Ascending aorta (tissue), 2 donors: ENCODE measurements at places on chromosomes 7 and 10.
A peak's percentile ranks its signal among the peaks of the same experiment; 100 is the strongest.

- DNase-seq, result no peak
Measured at GRCh38 chr7:113299748-113300147, 181.4 kb upstream of the SMIM30 start.

GRCh38 chr7:147803151-147803550 is 787.4 kb upstream of the C7orf33 start:
- DNase-seq, result no peak

DNA sequence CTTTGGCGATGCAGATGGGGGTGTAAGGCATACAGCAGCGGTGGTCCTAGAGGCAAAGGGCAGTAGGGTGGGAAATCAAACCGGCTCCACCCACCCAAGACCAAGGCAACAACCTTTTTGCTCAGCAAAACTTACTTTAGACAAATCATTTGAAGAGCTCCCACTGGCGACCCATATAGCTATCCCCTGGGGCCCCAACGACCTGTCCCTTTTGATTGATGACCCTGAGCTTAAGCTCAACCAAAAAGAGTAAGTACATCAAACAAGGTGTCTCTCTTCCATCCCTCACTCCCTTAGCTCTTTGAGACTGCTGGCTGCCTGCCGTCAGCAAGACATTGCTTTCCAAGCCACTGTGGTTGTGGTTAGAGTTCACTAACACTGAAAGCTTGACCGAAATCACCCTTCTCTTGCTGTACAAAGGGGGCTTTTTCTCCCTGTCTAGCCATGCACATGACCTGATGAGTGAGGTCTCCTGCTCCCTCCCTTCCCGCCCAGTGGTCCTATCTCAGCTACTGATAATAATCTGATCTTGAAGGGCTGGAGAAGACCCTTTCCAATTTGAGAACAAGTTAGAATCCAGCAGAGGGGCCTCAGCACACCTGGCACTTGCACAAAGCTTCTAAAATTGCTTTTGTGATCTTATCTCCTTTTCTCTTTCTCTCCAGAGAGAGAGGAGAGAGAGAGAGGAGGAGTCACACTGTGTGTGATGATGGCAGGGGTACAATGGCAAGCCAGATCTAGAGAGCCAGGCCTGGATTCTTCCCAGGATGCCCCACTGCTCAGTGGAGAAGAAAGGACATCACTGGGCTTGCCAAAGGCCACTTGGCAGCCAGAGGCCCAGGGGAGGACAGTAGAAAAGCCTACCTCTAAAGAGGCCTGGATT is 42.2 kb downstream of the XPNPEP1 start:
- no peak for DNase-seq

GRCh38 chr7:32403463-32404229 is 86.5 kb downstream of the LSM5 start:
- DNase-seq, result no peak

- DNase-seq, result no peak
Measured at GRCh38 chr7:115409682-115410433, 488.0 kb downstream of the MDFIC start.

DNA sequence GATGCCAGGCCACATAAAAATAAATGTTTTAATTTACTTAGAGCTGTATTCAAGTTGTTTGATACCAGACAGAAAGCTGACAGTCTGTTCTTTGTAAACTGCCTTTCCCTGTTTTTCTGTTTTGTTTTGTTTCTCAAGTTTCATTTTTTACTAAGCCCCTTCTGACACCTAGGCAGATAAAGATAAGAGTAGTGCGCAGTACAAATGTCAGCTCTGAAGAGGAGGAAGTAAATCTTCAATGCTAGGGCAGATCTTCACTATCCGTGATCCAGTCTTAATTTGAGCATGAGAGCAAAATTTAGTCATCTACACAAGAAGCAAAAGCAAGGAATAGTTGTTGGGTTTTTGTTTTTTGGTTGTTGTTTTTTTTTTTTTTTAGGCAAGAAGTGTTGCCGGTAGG is 27.3 kb downstream of the MTURN start:
- no peak for DNase-seq

- DNase-seq, result no peak
Measured at GRCh38 chr7:107643407-107643806, 17.2 kb upstream of the SLC26A4 start.

- no peak for DNase-seq
Measured at GRCh38 chr10:61825628-61826027, 75.9 kb upstream of the ARID5B start.

DNA sequence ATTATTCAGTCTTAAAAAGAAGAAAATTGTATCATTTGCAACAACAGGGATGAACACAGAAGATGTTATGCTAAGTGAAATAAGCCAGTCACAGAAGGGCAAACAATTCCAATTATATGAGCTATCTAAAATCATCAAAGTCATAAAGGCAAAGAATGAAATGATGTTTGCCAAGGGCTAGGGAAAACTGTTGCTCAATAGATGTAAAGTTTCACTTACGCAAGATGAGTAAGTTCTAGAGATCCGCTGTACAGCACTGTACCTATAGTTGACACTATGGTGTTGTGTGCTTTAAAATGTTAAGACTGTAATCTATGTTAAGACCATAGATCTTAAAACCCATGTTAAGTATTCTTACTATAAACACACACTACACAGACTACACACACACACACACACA is 904.6 kb upstream of the LRRN3 start:
- no peak for DNase-seq

GRCh38 chr7:47225387-47226131 is 356.4 kb downstream of the TNS3 start:
- DNase-seq, result no peak

- no peak for DNase-seq
Measured at GRCh38 chr10:97003151-97003803, 171.2 kb downstream of the LCOR start.

DNA sequence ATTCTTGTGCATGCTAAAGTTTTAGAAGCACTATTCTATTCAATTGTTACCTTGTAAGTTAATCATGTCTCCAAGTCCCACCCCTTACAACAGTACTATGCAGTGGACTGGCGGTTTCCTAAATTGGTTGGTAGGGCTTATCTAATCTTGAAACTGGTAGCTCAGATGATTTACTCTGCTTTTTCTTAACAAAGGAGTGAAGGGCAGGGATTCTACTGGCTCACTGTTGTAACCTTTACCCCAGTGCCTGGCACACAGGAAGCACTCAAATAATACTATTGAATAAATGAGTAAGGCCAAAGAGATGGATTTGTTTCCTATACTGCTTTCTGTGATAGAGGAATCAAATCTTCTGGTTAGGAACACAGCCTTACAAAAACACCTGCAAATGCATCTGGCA is 46.0 kb upstream of the CYCS start:
- no peak for DNase-seq

DNA sequence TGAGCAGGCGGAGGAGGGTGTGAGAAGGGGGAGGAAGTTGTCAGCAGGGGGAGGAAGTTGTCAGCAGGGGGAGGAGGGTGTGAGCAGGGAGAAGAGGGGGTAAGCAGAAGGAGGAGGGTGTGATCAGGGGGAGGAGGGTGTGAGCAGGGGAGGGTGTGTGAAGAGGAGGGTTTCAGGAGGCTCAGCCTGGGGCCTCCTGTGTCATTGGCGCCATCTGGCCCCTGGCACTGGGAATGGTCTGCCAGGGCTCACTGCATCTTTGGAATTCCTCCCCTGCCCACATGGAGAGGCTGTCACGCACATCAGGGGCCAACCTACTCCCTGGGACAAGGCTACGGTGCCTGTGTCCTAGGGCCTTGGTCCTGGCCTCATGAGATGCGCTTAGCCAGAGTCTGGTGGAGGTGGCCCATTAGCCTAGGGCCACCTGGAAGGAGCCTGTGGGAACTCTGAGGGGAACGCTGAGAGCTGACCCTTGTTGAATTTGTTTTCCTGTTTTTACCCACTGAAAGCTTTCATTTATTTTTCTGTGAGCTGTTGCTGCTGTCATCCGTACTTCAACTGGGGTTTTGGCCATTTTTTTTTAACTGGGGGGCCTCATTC is 18.0 kb downstream of the CAMK2B start:
- no peak for DNase-seq

- peak; percentile 35 for DNase-seq
Measured at GRCh38 chr10:17062955-17063484, 66.6 kb downstream of the CUBN start.

- DNase-seq, result no peak
Measured at GRCh38 chr7:8003077-8003476, 34.5 kb downstream of the GLCCI1 start.

- DNase-seq, result no peak
Measured at GRCh38 chr10:131977323-131978096, 4.2 kb downstream of the BNIP3 start.

DNA sequence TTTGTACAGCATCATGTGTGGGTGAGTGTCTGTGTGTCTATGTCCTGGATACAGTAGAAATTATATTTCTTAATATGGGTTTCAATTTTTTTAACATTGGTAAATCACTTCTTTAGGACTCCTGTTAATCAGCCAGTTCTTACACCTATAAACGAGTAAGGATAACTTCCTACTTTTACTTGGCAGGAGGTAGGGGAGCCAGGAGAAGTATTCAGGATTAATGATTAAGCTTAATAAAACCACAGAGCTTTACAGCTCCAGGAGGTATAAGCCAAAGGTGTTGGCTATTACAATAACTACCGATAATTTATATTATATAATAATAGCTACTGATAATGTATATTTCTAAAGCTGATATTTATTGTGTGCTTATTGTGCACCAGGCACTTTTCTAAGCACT is 1.7 kb upstream of the FAM3C start:
- no peak for DNase-seq

DNA sequence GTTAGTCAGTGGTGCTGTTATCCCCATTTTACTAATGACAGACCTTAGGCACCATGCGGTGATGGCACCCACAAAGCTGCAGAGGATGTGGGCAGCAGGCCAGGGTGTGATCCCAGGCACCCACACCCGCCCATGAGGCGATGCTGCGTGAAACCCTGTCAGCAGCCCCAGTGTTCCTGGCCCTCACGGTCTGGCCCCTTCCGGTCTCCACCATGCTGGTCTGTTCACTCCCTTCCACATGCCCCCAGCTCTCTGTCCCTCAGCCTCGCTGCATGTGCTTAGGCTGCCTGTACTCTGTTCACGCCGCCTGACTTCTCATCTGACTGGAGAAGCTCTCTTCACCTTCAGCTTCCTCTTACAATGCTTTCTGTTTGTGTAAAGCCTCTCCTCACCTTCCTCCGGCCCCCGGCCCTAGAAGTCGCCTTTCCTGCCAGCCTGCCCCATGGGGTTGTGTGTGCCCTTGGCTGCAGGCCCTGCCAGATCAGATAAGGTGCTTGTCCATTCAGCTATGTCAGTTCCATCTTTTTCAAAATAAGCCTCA is 17.6 kb upstream of the ORAI2 start:
- no peak for DNase-seq

- no peak for DNase-seq
Measured at GRCh38 chr10:126384269-126384873, 3.9 kb downstream of the ADAM12 start.

DNA sequence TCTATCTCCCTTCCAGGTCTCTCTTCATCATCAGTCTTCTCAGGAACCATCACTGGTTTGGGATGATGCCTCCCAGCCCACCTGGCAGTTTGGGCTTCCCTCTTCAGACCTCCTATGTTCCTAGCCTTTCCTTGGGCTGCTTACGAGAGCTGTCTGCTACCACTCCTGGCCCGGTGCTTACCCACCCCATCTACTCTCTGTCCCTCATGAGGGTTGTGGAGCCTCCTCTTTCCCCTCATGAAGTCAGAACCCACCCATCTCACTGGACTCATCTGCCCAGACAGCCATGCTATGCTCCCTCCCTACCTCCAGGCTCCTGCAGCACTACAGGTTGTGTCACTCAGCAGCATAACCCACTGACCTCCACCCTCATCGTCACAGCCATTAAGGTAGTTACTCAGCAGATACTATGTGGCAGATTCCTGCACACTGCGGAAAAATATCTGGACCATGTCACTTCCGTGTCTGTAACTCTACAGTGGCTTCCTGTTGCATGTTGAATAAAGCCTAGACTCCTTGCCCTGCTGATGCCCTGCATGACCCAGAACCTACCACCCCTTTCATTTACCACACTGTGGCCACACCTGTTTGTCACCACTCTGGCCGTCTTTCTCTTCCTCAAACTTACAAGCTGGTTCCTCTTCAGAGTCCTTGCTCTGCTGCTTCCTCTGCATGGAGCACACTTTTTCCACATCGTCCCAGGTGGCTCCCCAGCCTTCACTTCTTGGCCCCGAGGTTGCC is 2.0 kb downstream of the DBNL start:
- no peak for DNase-seq

DNA sequence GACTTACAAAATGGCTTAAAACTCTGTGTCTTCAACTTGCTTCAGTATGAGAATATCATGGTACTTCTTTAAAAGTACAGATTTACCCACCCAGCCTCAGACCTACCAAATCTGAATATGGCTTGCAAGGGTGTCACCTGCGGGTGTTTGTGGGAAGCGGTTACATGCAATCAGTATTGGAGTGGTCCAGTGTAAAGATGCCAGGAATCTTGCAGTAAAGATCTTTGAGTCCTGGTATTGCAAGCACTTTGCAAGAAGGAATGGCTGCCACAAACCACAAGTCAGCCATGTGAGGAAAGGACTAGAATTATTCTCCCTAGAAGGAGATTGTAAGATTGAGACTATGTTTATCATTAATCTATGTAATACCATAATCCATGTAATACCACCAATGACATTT is 115.1 kb downstream of the PON1 start:
- DNase-seq, result no peak

DNA sequence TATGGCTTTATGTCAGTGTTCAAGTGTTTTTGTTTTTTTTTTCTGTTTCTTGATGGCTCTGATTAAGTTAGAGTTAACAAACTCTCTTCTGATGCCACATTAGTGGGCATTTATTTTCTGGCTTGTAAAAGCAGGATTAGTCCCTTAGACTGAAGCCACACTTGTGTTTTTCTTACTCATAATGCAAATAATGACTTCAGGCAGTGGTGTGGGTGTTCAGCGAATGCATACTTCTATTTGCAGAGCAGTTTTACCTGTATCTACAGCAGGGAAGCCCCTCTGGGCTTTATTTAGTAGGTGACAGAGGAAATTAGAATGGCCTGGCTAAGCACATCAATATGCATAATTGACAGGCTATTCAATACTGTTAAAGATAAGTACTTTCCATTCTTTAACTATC is 79.9 kb downstream of the CNNM2 start:
- no peak for DNase-seq

GRCh38 chr10:46544989-46545791 is 11.3 kb downstream of the GPRIN2 start:
- DNase-seq, result peak; percentile 64

DNA sequence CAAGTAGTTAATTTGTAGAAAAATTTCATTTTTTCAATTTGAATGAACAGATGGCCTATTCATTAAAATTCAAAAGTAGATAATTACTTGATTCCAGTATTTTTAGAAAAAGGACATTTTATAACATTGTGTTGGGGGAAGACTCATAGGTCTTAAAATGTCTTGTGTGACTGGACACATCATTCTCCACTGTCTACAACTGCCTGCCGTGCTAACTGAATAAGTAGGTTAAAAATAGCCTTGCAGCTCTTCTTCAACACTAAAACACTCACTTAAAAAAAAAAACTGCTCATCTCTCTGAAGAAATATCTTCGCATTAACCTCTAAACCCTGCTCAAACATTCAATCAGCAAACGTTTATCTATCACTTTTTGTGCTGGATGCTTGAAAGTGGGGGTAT is 253.8 kb downstream of the CSTF2T start:
- no peak for DNase-seq

- no peak for DNase-seq
Measured at GRCh38 chr10:85993140-85993539, 373.5 kb downstream of the GRID1 start.

- DNase-seq, result no peak
Measured at GRCh38 chr7:158710651-158711102, 6.1 kb upstream of the NCAPG2 start.
